ENCODE measurements at places on chromosomes 1 and 21.

DNA sequence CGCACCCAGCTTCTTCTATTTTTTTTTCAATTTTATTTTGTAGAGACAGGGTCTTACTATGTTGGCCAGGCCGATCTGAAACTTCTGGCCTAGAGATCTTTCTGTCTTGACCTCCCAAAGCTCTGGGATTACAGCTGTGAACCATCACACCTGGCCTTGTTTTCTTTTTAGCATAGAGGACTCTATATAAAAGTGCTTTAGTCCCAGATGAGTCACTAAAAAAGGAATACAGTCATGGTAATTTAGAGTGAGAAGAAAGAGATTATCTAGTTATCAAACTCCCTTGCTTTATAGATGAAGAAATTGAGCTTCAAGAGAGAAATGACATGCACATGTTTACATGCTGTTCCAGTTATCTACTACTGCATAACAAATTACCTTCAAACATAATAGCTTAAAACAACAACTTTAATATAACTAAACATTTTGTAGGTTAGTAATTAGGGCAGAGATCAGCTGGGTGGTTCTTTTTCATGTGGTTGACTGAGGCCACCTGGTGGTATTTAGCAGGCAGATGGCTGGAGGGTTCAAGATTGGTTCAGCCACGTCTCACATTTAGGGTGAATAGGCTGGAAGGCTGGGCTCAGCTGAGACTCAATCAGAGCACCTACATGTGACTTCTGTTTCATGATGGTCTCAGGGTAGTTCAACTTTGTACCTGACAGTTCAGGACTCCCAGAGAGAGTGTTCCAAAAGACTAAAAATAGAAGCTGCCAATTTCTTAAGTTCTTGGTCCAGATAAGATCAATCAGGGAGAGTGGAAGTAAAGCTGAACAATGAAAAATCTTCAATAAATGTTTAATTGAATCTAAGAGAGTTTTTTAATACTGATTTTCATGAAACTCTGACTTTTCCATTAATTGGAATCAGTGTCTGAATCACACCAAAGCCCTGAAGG is 16.9 kb upstream of the MTF2 start:
- no peak for DNase-seq

DNA sequence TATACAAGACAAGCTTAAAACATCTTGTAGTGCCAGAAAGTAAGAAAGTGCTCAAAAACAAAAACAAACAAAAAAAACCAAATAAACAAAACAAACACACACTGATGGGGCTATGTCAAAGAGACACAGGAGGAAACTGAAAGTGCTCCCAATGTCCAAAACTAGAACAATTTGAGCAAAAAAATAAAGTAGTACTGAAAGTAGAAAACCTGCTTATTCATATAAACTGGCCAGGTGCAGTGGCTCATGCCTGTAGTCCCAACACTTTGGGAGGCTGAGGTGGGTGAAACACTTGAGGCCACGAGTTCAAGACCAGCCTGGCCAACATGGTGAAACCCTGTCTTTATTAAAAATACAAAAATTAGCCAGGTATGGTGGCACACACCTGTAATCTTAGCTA is 129.9 kb downstream of the GLUL start:
- no peak for DNase-seq

GRCh38 chr1:219427403-219427802 is 185.5 kb downstream of the ZC3H11B start:
- no peak for DNase-seq

DNA sequence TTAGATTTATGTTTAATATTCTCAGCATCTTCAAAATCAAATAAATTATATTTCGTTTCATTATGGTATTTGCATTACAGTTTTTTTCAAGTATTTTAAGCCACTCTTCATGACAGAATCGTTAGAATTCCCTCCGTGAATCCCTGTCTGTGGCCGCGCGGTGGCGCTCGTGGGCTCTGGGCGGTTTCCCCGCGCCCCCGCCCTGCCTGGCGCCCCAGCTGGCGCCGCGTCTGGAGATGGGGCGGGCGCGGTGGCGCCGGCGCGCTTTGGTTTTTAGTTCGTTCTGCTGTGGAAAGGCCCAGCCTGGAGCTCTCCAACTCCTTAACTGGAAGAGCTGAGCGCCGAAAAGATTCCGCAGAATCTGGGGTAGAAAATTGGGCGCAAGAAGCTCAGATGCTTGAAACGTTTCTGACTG is 25.7 kb downstream of the PRMT2 start:
- no peak for DNase-seq
